Foreskin keratinocyte (primary cell): ENCODE measurements at places on chromosomes 13 and 19. TPM values are rescaled to one million over a fixed set of nuclear protein-coding genes. Genes with fewer than 3 reads are reported as not detected.

The GNA15 gene
- 114 and 130 TPM in 2 replicates for total RNA-seq

The ZNF229 gene
- 6.7 and 7.0 TPM in 2 replicates for total RNA-seq

The AMER2 gene
- not detected in 2 replicates for total RNA-seq

The DCLK1 gene
- total RNA-seq: 0.11 TPM in 1 of 2 replicates, not detected in the other

The ZFP14 gene
- 1.1 and 1.4 TPM in 2 replicates for total RNA-seq

The SGCG gene
- not detected in 2 replicates for total RNA-seq

The S1PR5 gene
- total RNA-seq: 12.3 and 12.4 TPM in 2 replicates

The DCT gene
- total RNA-seq: 0.03 TPM in 1 of 2 replicates, not detected in the other

The LGI4 gene
- not detected in 2 replicates for total RNA-seq

The F10 gene
- not detected in 2 replicates for total RNA-seq

The ZNF20 gene
- total RNA-seq: 4.4 and 5.5 TPM in 2 replicates

The DENND1C gene
- total RNA-seq: 0.07 and 0.10 TPM in 2 replicates

The KCNN1 gene
- not detected in 2 replicates for total RNA-seq

The CFAP97D2 gene
- not detected in 2 replicates for total RNA-seq

The ZSCAN18 gene
- 15.2 and 16.0 TPM in 2 replicates for total RNA-seq

The FBXL3 gene
- 29.2 and 29.7 TPM in 2 replicates for total RNA-seq

The PRR19 gene
- total RNA-seq: 1.4 and 1.5 TPM in 2 replicates

The SOX1 gene
- not detected in 2 replicates for total RNA-seq

The MEF2B gene
- 0.18 TPM in 1 of 2 replicates, not detected in the other for total RNA-seq

The ZNF491 gene
- 0.49 and 0.82 TPM in 2 replicates for total RNA-seq

The LYL1 gene
- total RNA-seq: 1.9 and 2.1 TPM in 2 replicates

The CTU1 gene
- 4.9 and 5.0 TPM in 2 replicates for total RNA-seq

The CLEC4G gene
- not detected in 2 replicates for total RNA-seq

The PGPEP1 gene
- total RNA-seq: 4.5 and 6.4 TPM in 2 replicates

The PRPF31 gene
- total RNA-seq: 64.8 and 71.7 TPM in 2 replicates

The CD79A gene
- total RNA-seq: 0.11 and 0.20 TPM in 2 replicates

The TNFSF9 gene
- 23.2 and 27.9 TPM in 2 replicates for total RNA-seq

The KIR3DL2 gene
- total RNA-seq: not detected in 2 replicates

The DAND5 gene
- total RNA-seq: 0.07 and 0.14 TPM in 2 replicates

The ZNF221 gene
- total RNA-seq: 3.7 TPM in 2 replicates

The RASGRP4 gene
- not detected in 2 replicates for total RNA-seq

The OLFM4 gene
- not detected in 2 replicates for total RNA-seq

The ZNF791 gene
- total RNA-seq: 10.6 and 12.1 TPM in 2 replicates

The FCGBP gene
- under 0.01 and 0.20 TPM in 2 replicates for total RNA-seq

The EDDM13 gene
- 0.88 and 2.5 TPM in 2 replicates for total RNA-seq

The OR7C1 gene
- not detected in 2 replicates for total RNA-seq

The ZNF823 gene
- 5.1 and 5.5 TPM in 2 replicates for total RNA-seq

The LRRC4B gene
- not detected in 2 replicates for total RNA-seq

The IGFLR1 gene
- 3.4 and 3.8 TPM in 2 replicates for total RNA-seq

The NRTN gene
- total RNA-seq: 0.10 and 0.14 TPM in 2 replicates

The CGB2 gene
- not detected in 2 replicates for total RNA-seq

The GZMM gene
- not detected in 2 replicates for total RNA-seq

The TTYH1 gene
- not detected in 2 replicates for total RNA-seq

The DPF1 gene
- 3.3 and 3.8 TPM in 2 replicates for total RNA-seq

The CNOT3 gene
- total RNA-seq: 24.5 and 26.0 TPM in 2 replicates

The SAFB gene
- 50.4 and 71.0 TPM in 2 replicates for total RNA-seq

The POLR2E gene
- 148 and 163 TPM in 2 replicates for total RNA-seq
